ENCODE measurements at places on chromosomes 3 and 15.

GRCh38 chr3:133812872-133813271, 7.3 kb downstream of the SRPRB start:
- no peak for DNase-seq

DNA sequence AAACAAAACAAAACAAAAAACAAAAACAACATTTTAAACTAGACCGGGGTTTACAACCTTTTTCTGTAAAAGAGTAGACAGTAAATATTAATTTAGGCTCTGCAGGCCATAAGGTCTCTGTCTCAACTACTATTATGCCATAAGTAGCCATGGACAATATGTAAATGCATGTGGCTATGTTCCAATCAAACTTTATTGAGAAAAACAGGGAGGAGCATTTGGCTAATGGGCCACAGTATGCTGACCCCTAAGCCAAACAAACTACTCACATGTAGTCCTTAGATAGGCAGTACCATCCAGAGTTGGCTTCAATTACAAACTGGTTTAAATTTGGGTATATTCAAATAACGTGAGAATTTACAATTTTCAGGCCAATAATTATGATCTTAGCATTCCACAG, 144.2 kb downstream of the TBL1XR1 start:
- no peak for DNase-seq

DNA sequence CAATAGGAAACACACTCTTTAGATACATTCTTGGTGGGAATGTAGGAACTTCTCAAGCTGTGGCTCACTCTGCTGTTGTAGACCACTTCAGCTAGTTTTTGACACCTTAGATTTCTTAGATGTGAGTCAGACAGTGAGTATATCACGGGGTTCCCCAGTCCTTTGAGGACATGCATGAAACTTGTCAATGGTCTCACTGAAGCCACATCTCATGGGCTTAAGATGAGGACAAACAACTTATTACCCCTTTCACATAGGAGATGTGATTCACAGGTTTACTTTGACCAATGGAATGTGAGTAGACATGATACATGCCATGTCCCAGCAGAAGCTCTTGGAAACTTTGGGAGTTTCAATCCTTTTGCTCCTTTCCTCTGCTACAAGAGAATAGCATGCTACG, 325.5 kb downstream of the CHST2 start:
- DNase-seq: no peak

- DNase-seq: no peak
These were observed 39.8 kb downstream of the ADAMTS17 start for GRCh38 chr15:100301910-100302431.

DNA sequence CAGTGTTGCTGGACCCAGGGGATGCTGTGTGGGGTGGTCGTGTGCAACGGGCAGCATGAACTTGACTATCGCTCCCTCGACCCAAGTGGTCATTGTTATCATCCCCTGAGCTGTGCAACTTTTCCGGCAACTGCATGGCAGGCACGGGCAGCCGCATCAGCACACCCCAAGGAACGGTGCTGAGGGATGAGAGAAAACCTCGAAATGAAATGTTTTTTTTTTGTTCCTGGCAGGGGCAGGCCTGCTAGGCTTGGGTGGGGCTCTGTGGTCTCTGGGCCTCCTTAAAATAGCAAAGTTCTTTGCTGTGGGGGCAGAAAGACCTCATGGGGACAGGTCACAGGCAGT, 51.4 kb downstream of the CORO2B start:
- no peak for DNase-seq

DNA sequence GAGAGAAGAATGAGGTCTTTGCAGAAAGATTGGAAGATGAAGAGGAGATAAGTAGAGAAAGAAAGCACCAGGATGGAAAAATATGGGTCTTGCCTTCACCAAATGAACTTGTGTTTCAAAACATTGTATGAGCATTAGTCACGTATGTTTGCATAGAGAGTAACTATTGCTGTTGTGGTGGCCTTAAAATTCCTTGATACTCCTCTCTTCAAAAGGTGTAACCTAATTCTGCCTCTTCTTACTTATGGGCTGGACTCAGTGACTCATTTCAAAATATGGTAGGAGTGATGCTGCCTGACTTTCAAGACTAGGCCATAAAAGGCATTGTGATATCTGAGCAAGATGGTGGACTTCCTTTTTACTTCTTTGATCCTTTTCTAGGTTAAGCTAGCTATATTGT, 228.7 kb upstream of the ZNF385D start:
- peak; percentile 3 for DNase-seq

DNA sequence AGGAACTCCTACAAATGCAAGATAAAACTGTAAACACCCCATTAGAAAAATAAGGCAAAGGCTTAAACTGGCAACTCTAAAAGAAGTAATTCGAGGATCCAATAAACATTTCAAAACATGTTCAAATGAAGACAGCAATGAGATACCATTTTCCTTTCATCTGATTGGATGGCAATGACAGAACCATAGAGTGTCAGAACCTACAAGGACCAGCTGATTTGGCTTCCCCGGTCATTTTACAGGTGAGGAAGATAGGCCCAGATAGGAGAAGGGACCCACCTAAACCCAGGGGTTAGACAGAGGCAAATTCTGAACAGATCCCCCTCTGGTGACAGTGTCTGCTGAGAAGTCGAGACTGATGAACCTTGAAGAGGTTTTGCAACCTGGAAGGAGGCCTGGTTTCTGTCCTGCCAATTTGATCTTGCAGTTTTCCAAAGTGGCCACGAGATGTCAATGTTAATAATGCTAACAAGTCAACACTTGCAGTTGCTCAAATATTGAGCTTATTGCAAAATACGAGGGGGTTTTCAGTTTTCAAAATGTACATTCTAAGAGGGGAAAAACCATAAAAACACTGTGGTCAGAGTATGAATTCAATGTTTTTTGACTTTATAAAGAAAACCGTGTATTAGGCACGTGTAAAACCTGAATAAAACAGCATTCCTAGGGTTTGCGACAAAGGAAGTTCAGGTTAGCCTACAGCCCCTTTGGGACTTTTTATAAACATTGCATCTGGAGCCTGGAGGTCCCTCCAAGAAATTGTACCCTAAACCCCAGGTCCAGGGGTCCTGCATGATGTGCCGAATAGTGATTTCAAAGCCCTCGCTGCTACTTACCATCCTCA, 21.5 kb downstream of the CFAP161 start:
- peak; percentile 31 for DNase-seq

GRCh38 chr15:77974416-77975331, 102.8 kb downstream of the TBC1D2B start:
- no peak for DNase-seq

DNA sequence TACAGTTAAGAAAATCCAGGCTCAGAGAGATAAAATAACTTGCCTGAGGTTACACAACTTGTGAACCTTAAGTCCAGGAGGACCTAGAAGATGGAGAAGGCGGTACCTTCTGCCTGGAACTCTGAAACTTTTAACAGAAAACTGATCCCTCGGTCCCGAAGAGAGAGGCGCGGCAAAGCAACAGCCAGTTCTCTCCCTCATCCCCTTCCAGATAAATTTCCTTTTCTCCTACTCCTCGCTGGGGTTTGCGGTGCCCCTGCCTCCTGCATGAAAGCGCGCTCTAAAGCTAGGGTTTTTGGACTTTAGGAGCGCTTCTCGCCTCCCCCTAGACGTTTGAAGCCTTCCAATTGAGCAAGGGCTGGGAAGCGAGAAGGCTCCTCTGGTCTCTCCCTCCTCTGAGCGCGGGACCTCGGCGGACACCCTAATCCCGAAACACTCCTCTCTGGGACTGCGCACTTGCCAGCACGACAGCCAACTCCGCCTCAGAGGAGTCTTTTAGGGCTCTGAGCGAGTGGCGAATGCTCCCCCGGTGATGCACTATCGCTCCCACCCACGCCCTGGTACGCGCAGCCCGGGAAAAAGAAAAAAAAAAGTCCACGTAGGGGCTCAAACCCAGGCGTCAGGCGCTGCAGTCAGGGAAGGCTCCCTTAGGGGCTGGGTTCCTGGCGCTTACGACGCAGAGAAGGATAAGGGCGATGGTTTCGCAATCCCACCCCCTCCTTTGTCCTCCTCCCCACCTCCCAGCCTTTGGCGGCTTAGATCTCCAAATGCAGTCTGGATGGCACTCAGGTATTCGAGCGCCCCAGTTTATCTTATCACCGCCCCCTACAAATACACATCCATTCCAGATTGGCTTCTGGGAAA, 7.9 kb upstream of the EOMES start:
- DNase-seq: no peak

- no peak for DNase-seq
These were observed 9.2 kb downstream of the LZTFL1 start for GRCh38 chr3:45832699-45833098.

- no peak for DNase-seq
These were observed 23.0 kb upstream of the CAPN7 start for GRCh38 chr3:15183011-15183410.

- DNase-seq: no peak
These were observed 36.7 kb downstream of the RGMA start for GRCh38 chr15:93052090-93052879.

DNA sequence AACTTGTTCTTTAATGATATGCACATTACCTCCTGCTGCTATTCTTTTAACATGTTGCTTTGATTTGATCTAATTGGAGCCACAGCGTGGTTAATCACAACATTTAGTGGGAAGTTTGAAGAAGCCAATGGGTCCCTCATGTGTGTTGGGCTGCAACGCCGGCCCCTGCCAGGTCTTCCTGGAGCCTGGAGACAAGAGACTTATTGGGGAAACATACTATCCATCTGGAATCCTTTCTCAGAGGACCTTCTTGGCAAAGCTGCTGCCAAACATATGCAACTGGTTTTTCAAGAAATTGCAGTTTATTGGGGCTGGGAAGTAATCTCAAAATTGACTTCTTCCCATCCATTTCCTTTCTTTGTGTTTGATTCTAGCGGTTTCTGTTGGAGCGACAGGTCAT, 396.3 kb upstream of the PROK2 start:
- DNase-seq: no peak

GRCh38 chr15:23416349-23417276, 30.4 kb downstream of the GOLGA6L2 start:
- DNase-seq: no peak

DNA sequence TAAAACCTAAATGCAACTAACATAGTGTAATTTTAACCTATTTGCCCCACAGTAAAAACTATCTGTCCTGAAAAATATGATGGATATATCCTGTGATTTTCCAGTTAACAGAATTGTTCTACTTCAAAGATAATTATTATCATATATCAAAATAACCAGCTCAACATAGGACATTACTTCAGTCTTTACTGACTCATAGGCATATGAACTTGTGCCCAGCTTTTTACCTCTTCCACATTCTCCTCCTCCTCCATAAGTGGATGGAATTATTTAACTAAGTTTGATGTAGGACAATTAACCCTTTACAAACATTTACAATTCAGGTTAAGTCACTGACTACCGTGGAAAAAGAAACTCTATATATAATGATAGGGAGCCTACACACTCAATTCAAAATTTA, 22.9 kb upstream of the USF3 start:
- no peak for DNase-seq

GRCh38 chr3:54004335-54004734, 112.7 kb upstream of the SELENOK start:
- DNase-seq: no peak

DNA sequence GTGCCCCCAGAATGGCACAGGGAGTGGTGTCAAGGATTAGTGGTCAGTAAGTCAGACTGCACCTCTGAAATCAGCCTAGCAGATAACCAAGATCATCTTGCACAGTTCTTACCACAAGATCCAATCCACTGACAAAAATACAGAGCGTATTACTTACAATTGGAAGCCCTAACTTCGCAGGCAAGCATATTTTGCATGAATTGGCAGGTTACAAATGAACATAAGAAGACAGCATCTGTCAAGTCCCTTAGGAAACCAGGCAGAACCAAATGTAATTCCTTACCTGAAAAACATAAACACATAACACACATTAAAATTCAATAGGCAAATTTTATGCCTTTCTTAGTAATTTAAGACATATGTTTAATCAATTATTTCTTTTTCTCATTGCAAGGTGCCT, 293.4 kb downstream of the MAGI1 start:
- DNase-seq: no peak

DNA sequence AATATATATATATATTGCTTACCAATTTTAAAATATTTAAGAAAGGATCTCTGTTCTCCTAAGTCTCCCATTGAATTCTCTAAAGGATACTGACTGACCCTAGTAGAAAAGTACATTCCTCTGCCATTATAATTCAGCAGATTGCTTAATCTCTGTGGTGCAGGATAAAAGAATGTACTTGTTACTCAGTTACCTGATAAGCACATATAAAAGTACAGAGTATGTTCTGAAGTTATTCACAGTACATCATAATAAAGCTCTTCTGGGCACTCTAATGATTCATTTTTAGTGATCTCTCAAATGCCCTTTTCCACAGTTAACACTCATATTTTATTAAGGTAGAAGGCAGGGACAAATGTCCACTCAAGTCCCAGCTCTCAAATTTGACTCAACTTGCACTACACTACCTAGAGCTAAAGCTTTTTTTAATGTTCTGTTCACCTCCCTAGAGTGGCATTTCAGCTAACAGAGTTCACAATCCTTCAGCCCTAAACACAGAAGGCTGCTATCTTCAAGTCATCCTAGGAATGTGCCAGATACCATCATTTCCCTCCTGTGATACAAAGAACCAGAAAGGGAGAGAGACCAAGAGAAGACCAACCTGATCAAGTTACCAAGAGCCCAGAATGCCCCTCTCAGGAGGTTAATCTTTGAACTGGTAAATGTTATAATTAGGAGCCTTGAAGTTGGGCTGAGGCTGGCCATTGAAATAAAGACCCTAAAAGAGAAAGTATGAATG, 53.3 kb downstream of the MEIS2 start:
- peak; percentile 6 for DNase-seq

All from hepatic stellate cell (primary cell).